NCI-H446 treated with DMSO at 0.1 percent for 48 hours (cell line): ENCODE measurements at places on chromosomes 5 and 9.
A peak's percentile ranks its signal among the peaks of the same experiment; 100 is the strongest.

DNA sequence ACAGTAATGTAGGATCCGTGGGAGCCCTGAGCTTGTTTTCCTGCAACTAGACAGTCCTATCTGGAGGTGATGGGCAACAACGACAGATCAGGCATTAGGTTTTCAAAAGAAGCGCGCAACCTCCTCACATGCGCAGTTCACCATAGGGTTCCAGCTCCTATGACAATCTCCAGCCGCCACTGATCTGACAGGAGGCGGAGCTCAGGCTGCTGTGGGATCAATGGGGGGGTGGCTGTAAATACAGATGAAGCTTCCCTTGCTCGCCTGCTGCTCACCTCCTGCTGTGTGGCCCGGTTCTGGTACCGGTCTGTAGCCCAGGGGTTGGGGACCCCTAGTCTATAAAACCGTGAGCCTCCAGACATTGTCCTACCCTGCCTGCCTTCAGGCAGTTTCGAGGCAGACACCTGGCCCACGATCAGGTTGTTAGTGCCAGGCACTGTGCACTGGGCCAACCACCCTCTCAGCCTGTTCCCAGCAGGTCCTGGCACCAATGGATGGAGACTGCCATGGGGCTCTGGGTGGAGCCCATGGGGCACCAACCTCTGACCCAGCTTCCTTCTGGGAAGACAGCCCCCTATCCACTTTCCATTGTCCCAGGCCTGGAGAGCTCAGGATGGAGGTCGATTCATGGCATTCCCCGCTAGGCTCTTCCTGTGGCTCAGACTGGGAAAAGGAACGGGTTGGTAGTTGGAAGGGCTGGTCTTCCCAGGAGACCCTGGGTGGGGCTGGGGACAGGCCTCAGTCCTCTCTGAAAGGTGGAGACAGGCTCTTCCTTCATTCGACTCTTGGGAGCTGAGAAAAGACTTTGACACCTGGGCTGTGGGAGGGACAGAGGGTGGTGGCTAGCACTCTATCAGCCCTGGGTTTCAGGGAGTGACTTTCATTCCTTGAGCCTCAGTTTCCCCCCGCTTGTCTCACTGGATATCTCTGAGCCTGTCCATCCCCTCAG lies 1.7 kb downstream of the ENDOG start:
- DNase-seq, result no peak

GRCh38 chr5:37881359-37881758 lies 41.5 kb upstream of the GDNF start:
- no peak for DNase-seq

GRCh38 chr9:123481209-123481865 lies 125.3 kb downstream of the CRB2 start:
- no peak for DNase-seq

DNA sequence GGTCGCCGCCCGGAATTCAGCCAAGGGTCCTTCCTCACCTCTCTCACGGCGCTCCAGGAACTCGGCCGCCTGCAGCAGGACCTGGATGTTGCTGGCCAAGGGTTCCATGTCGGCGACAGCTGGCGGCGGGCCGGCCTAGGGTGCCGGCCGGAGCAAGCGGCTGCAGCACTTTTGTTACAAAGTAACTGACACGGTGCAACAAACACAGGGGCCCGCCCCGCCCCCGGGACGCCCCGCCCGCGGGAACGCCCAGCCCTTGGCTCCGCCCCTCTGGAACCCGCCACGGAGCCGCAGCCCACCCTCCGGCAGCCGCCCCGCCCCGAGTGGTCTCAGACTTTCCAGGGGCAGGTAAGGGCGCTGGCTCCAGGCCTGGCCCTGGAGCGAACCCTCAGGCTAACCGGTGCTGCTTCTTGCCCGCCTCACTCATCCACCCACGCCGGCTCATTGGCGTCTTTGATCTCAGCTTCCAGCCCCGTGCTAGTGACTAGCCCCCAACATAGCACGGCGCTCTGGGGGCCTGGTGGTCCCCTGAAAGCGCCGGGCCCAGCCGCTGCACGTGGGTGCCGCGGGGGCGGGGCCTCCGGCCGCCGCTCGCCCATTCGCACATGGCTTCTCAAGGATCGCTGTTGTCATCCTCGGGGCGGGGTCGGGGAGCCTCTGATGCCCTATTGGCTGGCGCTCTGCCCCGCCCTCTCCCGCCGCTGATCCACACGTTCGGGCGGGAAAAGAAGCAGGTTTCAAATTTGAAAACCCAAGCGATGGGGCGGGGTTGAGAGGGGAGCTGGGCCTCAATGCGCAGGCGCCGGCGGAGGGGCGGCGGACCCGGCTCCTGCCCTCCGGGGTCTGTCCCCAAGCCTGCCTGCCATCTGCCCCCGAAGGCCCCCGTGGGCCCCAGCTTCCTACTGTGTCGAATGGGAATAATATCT lies at the start of gene MXD3:
MXD3 (minus strand) TSS at position 176 of the 926 bp plus-strand sequence; CDS start at position 108, 68 bp downstream.
- DNase-seq, result peak; percentile 94

- DNase-seq, result peak; percentile 68
Observed at GRCh38 chr9:15211160-15211814, 95.7 kb downstream of the TTC39B start.

DNA sequence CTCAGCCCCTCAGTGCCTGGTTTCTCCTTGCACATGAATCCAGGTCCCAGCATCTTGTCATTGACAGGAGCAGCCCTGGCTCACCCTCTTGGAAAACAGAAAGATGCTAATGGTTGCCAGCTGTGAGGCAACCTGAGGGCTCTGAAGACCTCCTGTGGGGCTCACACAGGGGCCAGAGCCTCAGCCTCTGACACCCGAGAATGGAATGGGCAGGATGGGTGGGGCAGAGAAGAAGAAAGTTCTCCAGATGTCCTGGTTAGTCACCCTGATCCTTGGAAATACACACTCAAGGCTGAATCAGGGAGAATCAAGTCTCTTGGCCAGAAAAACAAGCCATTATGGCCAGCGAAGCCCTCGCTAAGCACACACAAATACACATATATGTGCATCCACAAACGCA lies 32.3 kb upstream of the SPATA31E1 start:
- no peak for DNase-seq

DNA sequence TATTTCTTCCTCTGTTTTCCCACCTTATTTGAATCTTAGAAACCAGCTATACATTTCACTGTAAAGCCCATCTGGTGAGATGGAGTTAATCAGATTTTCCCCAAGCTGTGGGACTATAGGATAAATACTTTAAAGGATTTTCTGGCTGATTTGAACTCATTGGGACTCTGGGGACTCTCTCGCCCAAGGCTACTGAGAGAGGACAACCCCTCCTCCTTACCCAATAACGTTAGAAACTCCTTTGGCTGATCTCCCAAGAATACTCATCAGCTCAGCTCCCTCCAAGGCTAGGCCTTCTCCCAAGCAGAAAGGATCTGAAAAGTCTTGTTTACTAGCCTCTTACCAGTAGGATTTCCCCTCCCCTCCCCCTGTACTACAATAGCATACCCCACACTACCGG lies 1.5 kb upstream of the GLRA1 start:
- no peak for DNase-seq
